ENCODE measurements at places on chromosomes 2 and 18. TPM values are rescaled to one million over a fixed set of nuclear protein-coding genes. Genes with fewer than 3 reads are reported as not detected.

GAD1 gene
- 0.35 TPM for total RNA-seq

DSG4 gene
- total RNA-seq = not detected

TMEM178A gene
- 5.7 TPM for total RNA-seq

CFC1 gene
- total RNA-seq = not detected

TCF23 gene
- total RNA-seq = 0.35 TPM

MARCO gene
- total RNA-seq = 1.7 TPM

IL36G gene
- total RNA-seq = 0.31 TPM

MITD1 gene
- total RNA-seq = 27.5 TPM

DNA sequence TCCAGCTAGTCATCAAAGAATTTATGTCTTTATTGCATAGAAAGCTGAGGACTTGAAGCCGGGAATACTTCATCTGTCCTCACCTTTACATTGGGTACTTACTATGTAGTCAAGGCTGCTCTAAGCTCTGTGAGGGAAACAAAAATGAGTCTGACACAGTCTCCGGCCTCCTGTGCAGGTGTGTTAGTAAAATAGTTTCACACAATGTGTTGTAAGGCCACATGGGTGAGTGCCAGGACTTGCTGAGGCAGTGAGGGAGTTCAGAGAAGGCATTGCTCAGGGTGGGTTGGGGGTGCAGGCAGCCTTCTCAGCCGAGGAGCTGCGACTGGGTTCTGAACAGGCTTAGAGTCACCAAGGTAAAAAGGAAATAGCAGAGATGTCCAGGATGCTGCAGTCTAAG is 54.5 kb upstream of the SMAD2 start:
- no peak for DNase-seq
- no peaks in the 10 kb centered on the region for H3K36me3 ChIP-seq
- peaks cover 3% of the 10 kb centered on the region for H3K4me1 ChIP-seq
- no peak overlapping the region for H3K4me3 ChIP-seq
- no peaks in the 10 kb centered on the region for H3K27me3 ChIP-seq

GRCh38 chr2:232731470-232731869 is 34.3 kb downstream of the GIGYF2 start:
- peak; percentile 9 for DNase-seq
- H3K4me3 ChIP-seq = no peak overlapping the region
- peaks cover 26% of the 10 kb centered on the region for H3K36me3 ChIP-seq
- H3K4me1 ChIP-seq = no peaks in the 10 kb centered on the region
- H3K27me3 ChIP-seq = no peaks in the 10 kb centered on the region
- H3K27ac ChIP-seq = no peak overlapping the region

DNA sequence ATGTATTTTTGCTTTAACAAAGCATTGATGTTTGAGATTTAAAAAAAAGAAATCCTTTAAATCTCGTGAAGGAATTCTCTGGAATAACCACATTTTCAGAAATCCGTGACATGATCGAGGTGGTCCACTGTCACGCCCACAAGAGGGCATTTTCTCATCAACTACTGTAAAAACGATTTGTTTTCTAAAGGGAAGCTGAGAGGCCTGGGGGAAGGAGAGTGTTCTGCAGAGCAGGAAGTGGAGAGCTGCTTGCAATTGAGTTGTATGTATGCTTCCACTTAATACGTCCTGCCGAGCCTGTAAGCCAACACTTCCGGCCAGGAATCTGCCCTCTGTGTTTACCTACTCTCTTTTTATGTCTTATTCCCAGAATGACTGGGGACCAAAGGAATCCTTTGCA is 19.4 kb downstream of the KLHL29 start:
- DNase-seq = peak; percentile 87
- H3K36me3 ChIP-seq = no peaks in the 10 kb centered on the region
- H3K27ac ChIP-seq = peak overlapping the region; percentile 17
- H3K4me1 ChIP-seq = peaks cover 2% of the 10 kb centered on the region

DNA sequence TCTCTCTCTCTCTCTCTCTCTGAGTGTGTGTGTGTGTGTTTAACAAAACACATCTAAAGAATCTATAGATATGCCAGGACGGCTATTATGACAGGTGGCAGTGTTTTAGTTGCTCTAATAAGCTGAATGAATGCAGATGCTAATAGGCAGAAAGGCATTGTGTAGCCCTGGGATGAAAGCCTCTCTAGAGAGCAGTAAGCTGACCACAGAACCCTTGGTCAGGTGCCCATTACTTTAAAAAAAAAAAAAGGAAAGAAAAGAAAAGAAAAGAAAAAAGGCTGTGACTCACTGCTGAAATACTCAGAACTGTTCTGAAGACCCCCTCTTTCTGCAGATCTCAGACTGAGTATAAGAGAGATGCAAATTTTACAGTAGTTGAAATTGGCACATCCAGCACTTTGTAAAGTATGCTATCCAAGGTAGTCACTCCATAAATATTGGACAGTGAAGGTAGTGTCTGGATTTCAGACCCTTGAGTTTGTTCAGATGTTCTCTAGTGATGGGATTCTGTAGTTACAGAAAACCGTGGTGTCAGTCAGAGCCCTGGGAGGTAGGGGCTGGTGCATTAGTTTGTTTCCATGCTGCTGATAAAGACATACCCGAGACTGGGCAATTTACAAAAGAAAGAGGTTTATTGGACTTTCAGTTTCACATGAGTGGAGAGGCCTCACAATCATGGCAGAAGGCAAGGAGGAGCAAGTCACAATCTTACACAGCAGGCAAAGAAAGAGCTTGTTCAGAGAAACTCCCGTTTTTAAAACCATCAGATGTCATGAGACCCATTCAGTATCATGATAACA is 30.9 kb downstream of the OSBPL6 start:
- no peak overlapping the region for H3K27ac ChIP-seq
- H3K36me3 ChIP-seq = no peaks in the 10 kb centered on the region
- H3K27me3 ChIP-seq = no peaks in the 10 kb centered on the region
- H3K4me3 ChIP-seq = no peak overlapping the region
- no peak for DNase-seq

- DNase-seq = no peak
- H3K36me3 ChIP-seq = no peaks in the 10 kb centered on the region
- no peak overlapping the region for H3K27ac ChIP-seq
- no peaks in the 10 kb centered on the region for H3K27me3 ChIP-seq
- no peak overlapping the region for H3K4me3 ChIP-seq
These were observed 810.2 kb upstream of the LRATD1 start for GRCh38 chr2:13822365-13822764.

GRCh38 chr2:205462681-205463345 is 219.5 kb upstream of the NRP2 start:
- no peak overlapping the region for H3K27ac ChIP-seq
- no peaks in the 10 kb centered on the region for H3K36me3 ChIP-seq
- no peak for DNase-seq
- no peaks in the 10 kb centered on the region for H3K27me3 ChIP-seq

DNA sequence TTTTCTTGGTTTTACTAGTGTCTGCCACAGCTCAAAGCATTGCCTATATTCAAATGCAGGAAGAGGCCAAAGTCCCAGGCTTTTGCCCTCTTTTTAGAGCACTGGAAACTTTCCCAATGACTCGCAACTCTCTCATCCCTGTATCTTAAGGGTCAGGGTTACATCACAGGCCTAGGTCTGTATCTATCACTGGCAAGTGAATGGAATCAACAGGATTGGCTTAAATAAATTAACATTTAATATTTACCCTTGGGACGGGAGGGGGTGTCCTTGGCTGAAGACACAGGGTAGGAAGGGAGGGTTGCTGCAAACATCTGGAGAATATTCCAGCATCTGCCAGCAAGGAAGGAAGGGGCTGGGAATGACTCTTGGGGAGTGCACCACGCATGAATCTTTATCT is 242.6 kb downstream of the SLC4A3 start:
- peaks cover 3% of the 10 kb centered on the region for H3K4me1 ChIP-seq
- no peaks in the 10 kb centered on the region for H3K27me3 ChIP-seq
- H3K36me3 ChIP-seq = no peaks in the 10 kb centered on the region
- H3K27ac ChIP-seq = no peak overlapping the region

- H3K4me1 ChIP-seq = no peaks in the 10 kb centered on the region
- H3K27me3 ChIP-seq = peaks cover 6% of the 10 kb centered on the region
- no peak for DNase-seq
- no peak overlapping the region for H3K4me3 ChIP-seq
These were observed 93.5 kb downstream of the VWA3B start for GRCh38 chr2:98180456-98180855.

DNA sequence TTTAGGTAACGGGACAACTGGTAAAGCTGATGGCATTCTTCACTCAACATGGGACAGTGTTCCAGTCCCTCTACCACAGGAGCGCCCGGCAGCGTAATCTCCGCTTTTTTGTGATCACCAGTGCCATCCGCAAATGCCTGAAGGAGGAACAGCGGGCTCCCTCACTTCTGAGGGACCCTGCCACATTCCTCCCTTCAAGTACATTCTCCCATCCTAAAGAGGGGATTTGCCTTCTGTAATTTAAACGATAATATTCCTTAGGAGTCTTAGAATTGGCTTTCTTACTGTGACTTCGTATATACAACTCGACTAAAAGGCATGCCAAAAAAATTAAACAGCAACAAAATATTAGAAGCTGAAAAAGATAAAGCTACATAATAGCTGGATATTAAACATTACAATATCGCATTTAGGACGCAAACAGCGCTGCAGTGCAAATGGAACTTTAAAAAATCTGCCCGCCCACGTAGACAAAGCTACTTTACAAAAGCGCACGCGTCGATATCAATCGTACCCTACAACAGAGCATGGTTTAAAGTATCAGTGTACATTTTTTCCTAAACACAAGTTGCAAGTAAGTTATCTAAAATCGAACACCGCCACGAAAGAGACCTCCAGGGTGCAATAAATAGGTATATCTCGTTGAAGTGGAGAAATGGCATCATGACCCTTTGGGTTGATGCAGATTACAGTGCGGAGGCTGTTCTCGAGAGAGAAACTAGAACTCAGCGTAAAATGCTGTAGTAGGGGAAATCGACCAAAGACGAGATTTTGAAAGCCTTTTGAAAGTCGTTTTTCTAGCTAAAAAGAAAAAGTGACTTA is 2.3 kb upstream of the VSNL1 start:
- H3K27me3 ChIP-seq = peaks cover 31% of the 10 kb centered on the region
- H3K36me3 ChIP-seq = no peaks in the 10 kb centered on the region
- H3K4me3 ChIP-seq = peak overlapping the region; percentile 55
- peak overlapping the region; percentile 56 for H3K27ac ChIP-seq
- H3K4me1 ChIP-seq = peaks cover 21% of the 10 kb centered on the region
- peak; percentile 61 for DNase-seq

DNA sequence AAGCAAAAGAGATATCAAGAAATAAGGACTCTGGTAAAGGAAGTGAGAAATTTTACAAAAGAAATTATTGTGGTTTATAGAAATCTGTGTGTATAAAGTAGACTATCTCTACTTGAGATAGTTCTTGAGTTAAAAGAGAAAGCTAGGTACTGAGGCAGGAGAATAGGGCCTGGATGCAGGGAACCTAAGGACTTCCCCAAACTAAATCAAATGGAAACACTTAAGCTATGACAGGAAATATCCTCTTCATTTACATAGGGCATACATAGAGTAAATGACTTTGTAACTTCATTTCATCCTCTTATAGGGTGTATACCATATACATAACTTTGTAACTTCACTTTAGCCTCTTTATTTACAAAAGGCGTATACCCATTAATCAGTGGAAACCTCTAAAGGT is 219.2 kb upstream of the RGPD4 start:
- no peak for DNase-seq
- no peaks in the 10 kb centered on the region for H3K36me3 ChIP-seq
- no peaks in the 10 kb centered on the region for H3K27me3 ChIP-seq

- H3K4me3 ChIP-seq = no peak overlapping the region
- no peaks in the 10 kb centered on the region for H3K36me3 ChIP-seq
- no peaks in the 10 kb centered on the region for H3K27me3 ChIP-seq
These were observed 109.6 kb downstream of the ICOS start for GRCh38 chr2:204046145-204046544.

GRCh38 chr2:10513201-10513600 is 65.1 kb upstream of the ODC1 start:
- no peaks in the 10 kb centered on the region for H3K27me3 ChIP-seq
- no peak overlapping the region for H3K4me3 ChIP-seq
- DNase-seq = no peak
- no peak overlapping the region for H3K27ac ChIP-seq

GRCh38 chr18:21522530-21522929 is 78.0 kb downstream of the ESCO1 start:
- DNase-seq = no peak
- no peaks in the 10 kb centered on the region for H3K27me3 ChIP-seq
- H3K36me3 ChIP-seq = peaks cover 15% of the 10 kb centered on the region
- no peak overlapping the region for H3K4me3 ChIP-seq

DNA sequence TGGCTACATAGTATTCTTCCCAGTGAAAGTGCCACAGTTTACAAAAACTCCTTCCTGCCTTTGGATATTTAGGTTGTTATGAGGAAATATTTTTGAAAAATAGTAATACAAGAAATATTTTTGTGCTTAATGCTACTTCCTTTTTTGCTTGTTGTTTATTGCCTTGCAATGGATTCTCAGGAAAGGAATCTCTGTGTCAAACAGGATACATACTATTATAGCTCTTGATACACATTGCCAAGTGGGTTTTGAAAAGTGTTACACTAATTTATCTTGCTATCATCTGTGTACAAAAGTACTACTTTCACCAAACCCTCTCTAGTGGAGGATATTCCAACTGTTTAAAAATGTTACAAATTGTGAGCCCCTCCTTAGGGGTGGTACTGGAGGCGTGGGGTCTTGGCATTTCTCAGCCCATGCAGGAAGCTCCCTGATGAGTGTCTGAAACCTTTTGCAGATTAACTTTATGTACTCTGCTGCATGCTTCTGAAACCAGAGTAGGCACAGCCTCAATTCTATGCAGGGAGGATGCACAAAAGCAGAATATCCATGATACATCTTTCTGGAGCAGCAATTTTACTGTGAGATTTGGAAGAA is 54.5 kb downstream of the EVA1A start:
- no peaks in the 10 kb centered on the region for H3K27me3 ChIP-seq
- peaks cover 6% of the 10 kb centered on the region for H3K4me1 ChIP-seq
- H3K4me3 ChIP-seq = no peak overlapping the region
- no peaks in the 10 kb centered on the region for H3K36me3 ChIP-seq
- DNase-seq = no peak

DNA sequence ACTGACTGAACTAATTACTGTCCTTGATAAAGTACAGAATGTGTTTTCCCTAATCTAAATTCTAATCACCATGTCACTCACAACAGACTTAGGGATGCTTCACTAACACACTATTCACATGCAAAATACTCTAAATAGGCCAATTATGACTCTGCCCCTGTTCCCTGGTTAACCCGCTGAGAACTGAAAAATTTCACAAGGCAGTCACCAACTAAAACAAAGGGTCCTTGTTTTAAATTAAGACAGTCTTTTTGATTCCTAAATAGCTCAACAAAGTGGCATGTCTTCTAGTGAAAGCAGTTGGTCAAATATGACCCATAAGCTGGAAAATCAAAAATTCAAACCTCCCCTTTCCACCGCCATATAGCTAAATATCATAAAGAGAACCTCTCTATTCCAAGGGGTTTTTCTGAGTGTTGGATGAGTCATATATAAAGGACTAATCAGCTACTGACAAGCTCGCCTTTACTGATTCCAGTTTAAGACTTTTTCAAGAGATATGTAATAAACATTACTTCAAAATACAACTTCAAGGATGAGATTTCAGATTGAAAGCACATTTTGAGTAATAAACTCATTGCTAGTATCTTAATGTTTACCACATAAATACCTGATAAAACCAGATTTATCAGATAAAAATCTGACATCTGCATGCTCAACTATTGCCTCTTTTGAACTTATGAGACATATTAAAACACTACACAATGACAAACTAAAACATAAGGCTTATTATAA is 235.8 kb downstream of the TCF4 start:
- no peak overlapping the region for H3K27ac ChIP-seq
- H3K27me3 ChIP-seq = no peaks in the 10 kb centered on the region
- DNase-seq = no peak
- H3K4me3 ChIP-seq = no peak overlapping the region
- peaks cover 13% of the 10 kb centered on the region for H3K36me3 ChIP-seq

- peaks cover 14% of the 10 kb centered on the region for H3K4me1 ChIP-seq
- no peaks in the 10 kb centered on the region for H3K36me3 ChIP-seq
- no peak overlapping the region for H3K27ac ChIP-seq
- peak; percentile 5 for DNase-seq
- H3K27me3 ChIP-seq = peaks cover 4% of the 10 kb centered on the region
These were observed 360.3 kb downstream of the CLIP4 start for GRCh38 chr2:29475499-29475898.

All from muscle of leg (tissue), 16 donors.